GM12878 (cell line): ENCODE measurements at places on chromosomes 1 and 21. TPM values are rescaled to one million over a fixed set of nuclear protein-coding genes. Genes with fewer than 3 reads are reported as not detected.

COA7 gene
- total RNA-seq = 20.0 and 20.2 TPM in 2 replicates

- no peak for DNase-seq
These were observed 39.8 kb downstream of the RAB3B start for GRCh38 chr1:51950701-51951100.

- DNase-seq = peak; percentile 37
These were observed 34.6 kb downstream of the SLAMF6 start for GRCh38 chr1:160488347-160489058.

GRCh38 chr1:153534925-153535241 is 908 bp downstream of the S100A6 start:
- no peak for DNase-seq

DNA sequence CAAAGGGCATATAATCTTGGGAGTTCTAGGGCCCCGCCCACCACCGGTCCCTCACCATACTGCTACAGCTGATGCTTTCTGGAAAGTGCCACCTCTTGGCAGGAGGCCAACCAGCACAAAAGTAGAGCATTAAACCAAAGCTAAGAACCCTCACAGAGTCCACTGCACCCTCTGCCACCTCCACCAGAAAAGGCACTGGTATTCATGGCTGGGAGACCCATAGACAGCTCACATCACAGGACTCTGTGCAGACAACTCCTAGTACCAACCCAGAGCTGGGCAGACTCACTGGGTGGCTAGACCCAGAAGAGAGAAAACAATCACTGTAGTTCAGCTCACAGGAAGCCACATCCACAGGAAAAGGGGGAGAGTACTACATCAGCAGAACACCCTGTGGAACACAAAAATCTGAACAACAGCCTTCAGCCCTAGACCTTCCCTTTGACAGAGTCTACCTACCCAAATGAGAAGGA is 10.8 kb downstream of the THEM4 start:
- no peak for DNase-seq

- DNase-seq = no peak
These were observed 532 bp upstream of the MANEAL start for GRCh38 chr1:37792943-37793686.

DNA sequence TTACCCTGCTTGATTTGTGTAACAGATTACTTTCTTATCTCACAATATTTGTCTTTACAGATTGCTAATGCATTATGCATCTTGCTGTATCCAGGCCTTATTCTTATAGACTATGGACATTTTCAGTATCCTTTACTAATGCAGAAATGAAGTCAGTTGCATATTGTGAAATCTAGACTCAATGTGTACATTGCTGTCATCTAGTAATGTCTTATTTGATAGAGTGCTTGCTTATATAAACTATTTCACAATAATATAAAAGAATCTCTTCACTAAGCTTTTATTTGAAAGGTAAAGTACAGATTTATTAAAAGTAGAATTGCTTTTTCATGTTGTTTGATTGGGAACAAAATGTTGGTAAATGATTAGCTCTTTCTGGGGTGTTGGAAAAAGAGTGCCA is 39.6 kb downstream of the ALG6 start:
- no peak for DNase-seq

DNA sequence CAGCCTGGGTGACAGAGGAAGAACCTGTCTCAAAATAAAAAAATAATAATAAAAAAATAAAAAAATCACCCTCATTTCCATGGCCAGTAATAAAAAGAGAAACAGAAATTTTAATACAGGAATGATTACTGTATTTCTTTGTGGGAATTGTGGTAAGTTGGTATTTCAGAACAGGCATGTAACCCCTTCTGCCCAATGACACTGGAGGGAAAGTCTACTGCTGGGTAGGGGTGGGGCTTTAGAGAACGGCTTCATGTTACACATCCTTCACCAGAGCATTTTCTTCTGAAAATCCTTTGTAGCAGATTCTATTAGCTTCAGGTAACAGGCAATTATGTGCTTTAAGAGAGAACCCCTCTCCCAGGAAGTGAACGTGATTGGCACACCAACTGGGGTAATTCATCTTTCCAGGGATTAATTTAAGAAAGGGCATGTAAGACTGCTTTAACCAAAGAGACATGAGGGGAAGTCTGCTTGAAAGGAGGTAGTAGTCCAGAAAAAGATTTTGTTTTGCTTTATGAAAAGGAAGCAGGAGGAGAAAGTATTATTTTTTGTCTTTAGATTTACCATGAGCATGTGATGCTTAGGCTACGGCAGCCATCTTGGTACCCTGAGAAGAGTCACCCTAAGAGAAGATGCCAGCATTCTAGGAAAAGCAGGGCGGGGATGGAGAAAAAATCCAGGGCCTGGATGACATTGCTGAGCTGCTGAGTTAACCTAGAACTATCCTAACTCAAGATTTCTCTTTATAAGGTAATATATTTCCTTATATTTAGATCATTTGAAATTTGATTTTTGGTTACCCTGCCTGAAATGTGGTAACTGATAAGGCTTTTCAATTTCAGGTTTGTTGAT is 57.7 kb upstream of the DPT start:
- no peak for DNase-seq
